Panc1 (cell line): ENCODE measurements at places on chromosomes 3 and 15.

GRCh38 chr15:28021281-28022039 is 77.7 kb downstream of the OCA2 start:
- no peaks in the 10 kb centered on the region for H3K4me1 ChIP-seq
- DNase-seq: no peak
- H3K27me3 ChIP-seq: no peaks in the 10 kb centered on the region
- H3K4me3 ChIP-seq: no peak overlapping the region

DNA sequence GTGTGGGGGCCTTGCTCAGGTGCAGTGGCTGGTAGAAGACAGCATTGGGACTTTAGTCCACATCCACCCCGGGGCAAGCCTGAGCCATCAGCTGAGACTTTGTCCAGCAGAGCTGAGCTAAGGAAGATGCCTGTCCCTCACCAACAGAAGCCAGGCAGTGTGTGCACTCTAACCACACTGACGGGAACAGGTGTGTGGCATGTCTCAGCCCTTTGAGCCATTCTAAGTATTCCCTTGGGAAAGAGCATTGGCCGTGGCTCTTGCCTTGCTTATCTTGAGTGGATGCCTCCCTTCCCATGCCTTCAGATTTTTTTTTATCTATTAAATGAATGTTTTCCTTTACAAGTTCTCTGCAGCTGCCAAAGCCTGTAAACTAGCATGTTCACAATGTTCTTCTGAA is 3.5 kb downstream of the GABRA5 start:
- H3K27me3 ChIP-seq: no peaks in the 10 kb centered on the region
- H3K27ac ChIP-seq: no peak overlapping the region
- H3K36me3 ChIP-seq: no peaks in the 10 kb centered on the region
- no peak overlapping the region for H3K4me3 ChIP-seq
- DNase-seq: no peak
- H3K4me1 ChIP-seq: no peaks in the 10 kb centered on the region

DNA sequence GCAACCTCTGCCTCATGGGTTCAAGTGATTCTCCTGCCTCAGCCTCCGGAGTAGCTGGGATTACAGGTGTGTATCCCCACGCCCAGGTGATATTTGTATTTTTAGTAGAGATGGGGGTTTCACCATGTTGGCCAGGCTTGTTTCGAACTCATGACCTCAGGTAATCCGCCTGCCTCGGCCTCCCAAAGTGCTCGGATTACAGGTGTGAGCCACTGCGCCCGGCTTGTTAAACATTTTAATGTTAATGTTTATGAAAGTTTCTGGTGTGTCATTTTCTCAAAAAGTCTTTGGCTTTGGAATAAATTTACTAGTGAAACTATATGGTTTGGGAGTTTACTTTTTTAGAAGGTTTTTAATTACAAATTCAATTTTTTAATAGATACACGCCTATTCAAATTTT is 698.8 kb downstream of the MECOM start:
- no peaks in the 10 kb centered on the region for H3K4me1 ChIP-seq
- no peak overlapping the region for H3K27ac ChIP-seq
- H3K4me3 ChIP-seq: no peak overlapping the region
- no peak for DNase-seq
- H3K36me3 ChIP-seq: no peaks in the 10 kb centered on the region
- no peaks in the 10 kb centered on the region for H3K27me3 ChIP-seq

DNA sequence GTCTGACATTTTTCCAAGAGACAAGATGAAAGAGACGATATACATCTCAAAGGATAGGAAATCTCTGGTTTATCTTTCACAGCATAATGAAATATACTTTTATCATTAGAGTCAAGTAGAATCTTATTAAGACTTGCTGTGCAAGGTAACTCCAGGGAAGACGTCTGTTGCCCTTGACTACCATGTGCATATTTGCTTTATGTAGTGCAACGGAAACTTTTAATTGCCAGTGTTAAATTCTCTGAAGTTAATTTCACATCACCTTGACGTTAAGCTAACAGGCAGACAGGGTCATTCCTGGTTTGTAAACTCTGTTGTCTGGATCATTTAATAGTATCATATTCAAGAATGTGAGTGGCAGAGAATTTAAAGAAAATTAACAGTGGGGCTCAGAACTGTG is 82.8 kb downstream of the LRTM1 start:
- H3K4me3 ChIP-seq: no peak overlapping the region
- H3K4me1 ChIP-seq: no peaks in the 10 kb centered on the region
- H3K27ac ChIP-seq: no peak overlapping the region
- no peaks in the 10 kb centered on the region; the same call in 1 of the 2 replicates for H3K27me3 ChIP-seq
- DNase-seq: no peak

DNA sequence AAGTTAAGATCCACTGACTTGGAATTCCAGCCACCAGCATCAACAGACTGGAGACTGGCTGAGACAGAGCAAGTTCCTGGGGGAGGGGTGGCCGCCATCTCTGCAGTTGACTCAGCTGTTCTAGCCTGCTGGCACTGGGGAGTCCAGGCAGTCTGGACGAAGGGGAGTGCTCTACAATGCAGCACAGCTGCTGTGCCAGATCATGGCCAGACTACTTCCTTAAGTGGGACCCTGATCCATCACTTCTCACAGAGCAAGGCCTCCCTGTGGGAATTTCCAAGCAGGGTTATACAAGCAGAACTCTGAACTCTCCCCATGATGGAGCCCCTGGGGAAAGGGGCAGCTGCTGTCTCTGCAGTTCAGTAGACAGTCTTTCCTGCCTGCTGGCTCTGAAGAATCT is 35.2 kb downstream of the PYGO1 start:
- no peak overlapping the region for H3K27ac ChIP-seq
- no peaks in the 10 kb centered on the region for H3K27me3 ChIP-seq
- no peaks in the 10 kb centered on the region for H3K4me1 ChIP-seq
- no peak for DNase-seq

DNA sequence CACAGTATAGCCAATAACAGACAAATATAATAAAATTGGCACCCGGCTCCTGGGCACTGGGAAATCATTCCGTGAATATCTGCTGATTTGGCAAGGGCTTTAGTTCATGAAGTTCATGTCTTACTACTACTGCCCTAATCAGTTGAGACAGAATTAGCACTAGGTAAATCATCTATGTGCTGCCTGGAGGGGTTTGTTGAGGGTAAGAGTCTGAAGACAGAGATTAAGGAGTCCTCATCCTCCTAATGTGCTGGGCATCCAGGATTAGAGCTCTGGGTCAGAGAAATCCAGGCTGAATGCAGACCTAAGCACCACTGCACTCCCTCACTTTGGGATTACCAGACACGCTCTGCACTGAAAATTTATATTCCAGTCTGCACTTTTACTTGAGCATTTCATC is 2.0 kb downstream of the SAMD7 start:
- H3K4me3 ChIP-seq: no peak overlapping the region
- no peak for DNase-seq
- H3K4me1 ChIP-seq: no peaks in the 10 kb centered on the region
- no peaks in the 10 kb centered on the region for H3K36me3 ChIP-seq

DNA sequence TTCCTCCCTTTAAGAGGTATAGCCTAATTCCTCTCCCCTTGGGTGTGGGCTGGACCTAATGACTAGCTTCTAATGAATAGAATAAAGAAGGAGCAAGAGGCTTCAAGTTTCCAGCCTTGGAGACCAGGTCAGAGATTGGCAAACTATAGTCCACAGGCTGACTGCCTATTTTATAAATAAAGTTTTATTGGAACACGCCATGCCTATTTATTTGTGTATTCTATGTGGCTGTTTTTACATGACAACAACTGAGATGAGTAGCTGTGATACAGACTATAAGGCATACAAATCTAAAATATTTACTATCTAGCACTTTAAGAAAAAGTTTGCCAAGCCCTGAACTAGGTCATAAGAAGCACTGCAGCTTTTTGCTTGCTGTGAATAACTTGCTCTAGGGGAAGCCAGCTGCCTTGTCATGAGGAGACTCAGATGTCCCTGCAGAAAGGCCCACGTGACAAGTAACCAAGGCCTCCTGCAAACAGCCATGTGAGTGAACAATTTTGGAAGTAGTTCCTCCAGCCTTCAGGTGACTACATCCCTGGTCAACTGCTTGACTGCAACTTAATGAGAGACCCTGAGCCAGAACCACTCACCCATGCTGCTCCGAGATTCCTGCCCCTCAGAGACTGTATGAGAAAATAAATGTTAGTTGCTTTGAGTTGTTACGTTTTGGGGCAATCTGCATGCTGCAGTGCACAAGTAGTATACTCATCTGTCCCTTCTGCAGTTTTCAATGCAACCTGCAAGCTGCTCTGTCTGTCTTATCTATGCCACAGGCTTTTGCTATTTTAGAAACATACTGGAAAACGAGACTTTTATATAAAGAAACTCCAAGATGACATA is 21.1 kb upstream of the MAP3K13 start:
- H3K4me1 ChIP-seq: peaks cover 22% of the 10 kb centered on the region
- H3K4me3 ChIP-seq: no peak overlapping the region
- H3K27me3 ChIP-seq: no peaks in the 10 kb centered on the region
- no peaks in the 10 kb centered on the region for H3K36me3 ChIP-seq
- no peak overlapping the region for H3K27ac ChIP-seq

GRCh38 chr15:79919749-79920511 is 23.1 kb upstream of the MTHFS start:
- no peak overlapping the region for H3K4me3 ChIP-seq
- DNase-seq: no peak
- peaks cover 2% of the 10 kb centered on the region for H3K36me3 ChIP-seq
- no peaks in the 10 kb centered on the region for H3K27me3 ChIP-seq
- H3K27ac ChIP-seq: no peak overlapping the region
- 0 out of 2 replicates have a peak, but pooled peaks cover 3% of the 10 kb centered on the region for H3K4me1 ChIP-seq

- no peaks in the 10 kb centered on the region for H3K27me3 ChIP-seq
- H3K27ac ChIP-seq: peak overlapping the region; percentile 78
- DNase-seq: no peak
- peak overlapping the region; percentile 67 for H3K4me3 ChIP-seq
- H3K4me1 ChIP-seq: peaks cover 23% of the 10 kb centered on the region
Measured at GRCh38 chr3:197750858-197751737, 1.4 kb downstream of the FYTTD1 start.

DNA sequence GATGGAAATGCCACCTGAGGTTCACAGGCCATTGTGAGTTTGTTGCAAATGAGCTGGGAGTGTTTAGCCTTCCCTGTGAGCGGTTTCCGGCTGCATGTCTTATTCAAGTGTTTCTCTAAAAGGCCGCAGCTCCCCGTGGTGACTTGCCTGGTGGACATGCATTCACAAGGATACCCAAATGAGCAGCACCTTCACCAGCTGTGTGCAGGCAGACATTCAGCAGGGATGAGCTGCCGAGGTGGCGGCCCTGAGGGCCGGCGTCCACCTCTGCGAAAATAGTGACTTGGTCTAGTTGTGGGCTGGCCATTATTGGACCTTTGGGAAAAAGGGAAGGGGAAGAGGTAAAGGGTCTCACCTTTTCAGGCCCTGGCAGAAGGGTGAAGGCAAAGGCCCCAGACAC is 23.4 kb downstream of the SPSB4 start:
- H3K4me3 ChIP-seq: no peak overlapping the region
- no peak overlapping the region for H3K27ac ChIP-seq
- H3K4me1 ChIP-seq: no peaks in the 10 kb centered on the region
- H3K27me3 ChIP-seq: no peaks in the 10 kb centered on the region

GRCh38 chr3:155130001-155130400 is 49.9 kb downstream of the MME start:
- H3K4me1 ChIP-seq: no peaks in the 10 kb centered on the region
- no peak for DNase-seq
- H3K27ac ChIP-seq: no peak overlapping the region
- no peak overlapping the region for H3K4me3 ChIP-seq

DNA sequence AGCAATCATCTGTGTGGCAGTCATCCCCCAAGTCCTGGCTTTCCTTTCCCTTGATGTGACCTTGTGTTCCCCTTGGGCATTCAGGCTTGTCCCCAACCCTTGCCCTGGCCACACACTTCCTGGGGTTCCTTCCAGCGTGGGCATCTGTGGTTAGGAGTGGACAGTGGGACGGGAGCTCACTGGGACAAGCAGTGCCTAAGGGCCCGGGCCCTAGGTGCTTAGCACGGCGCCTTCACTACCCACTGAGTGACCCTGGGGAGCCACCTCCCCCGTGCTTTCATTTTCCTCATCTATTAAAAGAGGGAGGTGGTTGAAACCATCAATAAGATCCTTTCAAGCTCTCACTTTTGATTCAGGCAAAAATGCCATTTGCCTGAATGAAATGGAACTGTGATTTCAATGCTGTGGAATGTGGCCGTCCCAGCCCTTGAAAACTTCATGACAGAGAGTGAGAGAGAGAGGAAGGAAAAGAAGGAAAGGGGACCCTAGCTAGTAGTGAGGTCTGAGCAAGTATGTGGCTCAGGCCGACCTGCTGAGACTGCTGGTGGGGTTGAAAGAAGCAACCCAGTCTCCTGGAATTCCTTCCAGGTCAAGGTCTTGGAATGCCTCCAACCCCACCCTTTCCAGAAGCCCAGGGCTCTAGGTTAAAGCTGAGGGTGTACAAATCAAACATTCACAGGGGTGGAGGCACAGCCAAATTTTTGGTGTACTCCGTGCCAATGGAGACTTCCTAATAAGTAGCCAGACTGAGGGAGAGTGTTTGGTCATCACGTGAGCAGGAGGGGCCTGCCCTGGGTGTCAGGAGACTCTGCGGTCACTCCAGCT is 302.9 kb downstream of the TLE3 start:
- H3K4me3 ChIP-seq: no peak overlapping the region
- H3K27ac ChIP-seq: no peak overlapping the region
- peaks cover 2% of the 10 kb centered on the region; the same call in 1 of the 2 replicates for H3K4me1 ChIP-seq

DNA sequence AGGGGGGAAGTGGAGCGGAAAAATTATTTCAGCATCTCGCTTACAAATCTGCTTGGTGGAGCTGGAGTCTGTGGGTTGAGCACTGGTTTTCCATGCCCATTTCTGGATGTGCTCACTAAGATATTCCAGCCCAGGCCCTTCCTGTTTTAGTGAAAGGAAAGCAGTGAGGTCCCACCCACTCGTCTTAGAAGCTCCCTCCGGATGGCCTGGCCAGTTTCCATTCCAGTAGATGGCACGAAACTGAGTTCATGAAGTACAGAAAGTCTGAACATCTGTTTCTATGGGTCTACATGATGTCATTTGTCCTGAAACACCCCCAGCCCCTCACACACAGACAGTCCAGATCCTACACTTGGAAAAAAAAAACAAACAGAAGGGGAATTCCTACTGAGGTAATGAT is 31.9 kb upstream of the THSD4 start:
- peak overlapping the region; percentile 5; the same call in 1 of the 2 replicates for H3K27ac ChIP-seq
- peaks cover 19% of the 10 kb centered on the region for H3K4me1 ChIP-seq
- H3K4me3 ChIP-seq: no peak overlapping the region
